ENCODE measurements at places on chromosomes 11 and 22. TPM values are rescaled to one million over a fixed set of nuclear protein-coding genes. Genes with fewer than 3 reads are reported as not detected.

GRCh38 chr11:31820438-31820818, 9.3 kb upstream of the PAX6 start:
- no peak for DNase-seq

GRCh38 chr11:29324328-29324727, 692.5 kb downstream of the KCNA4 start:
- no peak for DNase-seq

GRCh38 chr11:831118-831864, 1.5 kb upstream of the CD151 start:
- no peak for DNase-seq

TAF6L gene
- polyA plus RNA-seq = 39.8 TPM

RASL10A gene
- polyA plus RNA-seq = 0.40 TPM

MLC1 gene
- 0.88 TPM for polyA plus RNA-seq

OLFML1 gene
- polyA plus RNA-seq = 33.1 TPM

MS4A7 gene
- polyA plus RNA-seq = 5.7 TPM

CCDC81 gene
- polyA plus RNA-seq = 1.3 TPM
